ENCODE measurements at places on chromosomes 6 and 20. TPM values are rescaled to one million over a fixed set of nuclear protein-coding genes. Genes with fewer than 3 reads are reported as not detected.

WFDC12 gene
- not detected for total RNA-seq

CCDC170 gene
- not detected for total RNA-seq

RIPOR2 gene
- total RNA-seq: 1.7 TPM

ZSCAN26 gene
- total RNA-seq: 12.7 TPM

RWDD2A gene
- 1.3 TPM for total RNA-seq

SNAI1 gene
- not detected for total RNA-seq

PPP1R3G gene
- total RNA-seq: 0.29 TPM

IGF2R gene
- 50.5 TPM for total RNA-seq

ADGRF1 gene
- total RNA-seq: not detected

CYP39A1 gene
- 0.13 TPM for total RNA-seq

TREML2 gene
- not detected for total RNA-seq

TFAP2A gene
- total RNA-seq: 0.29 TPM

DZANK1 gene
- total RNA-seq: 1.2 TPM

BCKDHB gene
- 33.6 TPM for total RNA-seq

SLC22A16 gene
- total RNA-seq: not detected
